Right lung (tissue), 10 donors: ENCODE measurements at places on chromosomes 5 and 9.

- peak; percentile 50 for DNase-seq
Measured at GRCh38 chr5:168365581-168366081, 74.2 kb downstream of the WWC1 start.

DNA sequence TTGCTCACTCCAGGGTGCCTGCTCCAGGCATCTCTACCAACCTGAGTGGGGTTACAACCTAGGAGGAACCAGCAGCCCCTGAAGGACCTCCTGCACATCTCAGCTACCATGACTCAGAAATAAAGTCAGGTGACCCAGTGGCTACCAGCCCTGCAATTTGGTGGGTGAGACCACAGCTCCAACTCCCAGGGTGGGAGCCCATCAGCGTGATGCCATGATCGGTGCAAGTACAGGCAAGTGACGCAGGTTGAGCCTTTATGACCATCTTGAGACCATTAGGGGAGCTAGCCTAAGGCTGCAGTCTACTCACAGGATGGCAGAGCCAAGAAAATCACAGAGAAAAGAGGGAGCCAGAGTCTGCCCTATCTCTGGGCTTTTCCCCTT is 8.6 kb downstream of the SEPTIN8 start:
- DNase-seq = no peak

- DNase-seq = no peak
Measured at GRCh38 chr9:79403495-79403894, 168.3 kb upstream of the TLE4 start.

GRCh38 chr5:57550132-57550531 is 67.5 kb upstream of the ACTBL2 start:
- no peak for DNase-seq

- DNase-seq = no peak
Measured at GRCh38 chr9:22210262-22210661, 201.2 kb upstream of the CDKN2B start.

DNA sequence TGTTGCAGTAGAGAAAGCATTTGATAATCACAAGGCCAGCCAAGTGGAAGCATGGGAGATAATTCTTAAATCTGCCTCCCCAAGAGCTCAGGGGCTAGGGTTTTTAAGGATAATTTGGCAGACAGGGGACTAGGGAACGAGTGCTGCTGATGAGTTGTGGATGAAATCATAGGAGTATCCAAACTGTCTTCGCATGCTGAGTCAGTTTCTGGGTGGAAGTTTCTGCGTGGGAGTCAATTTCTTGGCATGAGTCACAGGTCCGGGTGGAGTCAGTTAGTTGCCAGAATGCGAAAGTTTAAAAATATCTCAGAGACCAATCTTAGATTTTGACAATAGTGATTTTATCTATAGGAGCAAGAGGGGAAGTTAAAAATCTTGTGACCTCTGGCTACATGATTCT is 112.6 kb downstream of the TMC1 start:
- no peak for DNase-seq

- DNase-seq = peak; percentile 64
Measured at GRCh38 chr5:74648835-74649293, 8.3 kb upstream of the ENC1 start.

DNA sequence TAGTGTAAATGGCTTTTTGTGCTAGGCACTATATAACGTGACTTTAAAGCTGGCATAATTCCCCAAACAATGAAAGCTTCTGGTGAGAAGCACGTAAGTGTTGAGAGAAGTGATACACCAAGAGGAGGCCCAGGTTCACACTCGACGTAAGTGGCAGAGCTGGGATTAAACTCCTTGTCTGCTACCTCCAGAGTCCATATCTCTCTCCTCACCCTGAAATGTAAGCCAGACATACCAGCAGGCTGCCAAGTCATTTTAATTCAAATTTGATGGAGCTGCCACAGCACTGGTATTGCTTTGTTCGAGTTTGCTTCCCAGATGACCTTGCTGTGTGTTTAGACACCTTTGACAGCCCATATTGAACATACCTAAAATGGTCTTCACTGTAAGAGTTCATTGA is 319.7 kb downstream of the GLIS3 start:
- no peak for DNase-seq

GRCh38 chr9:76605321-76605900 is 146.4 kb downstream of the GCNT1 start:
- no peak for DNase-seq

DNA sequence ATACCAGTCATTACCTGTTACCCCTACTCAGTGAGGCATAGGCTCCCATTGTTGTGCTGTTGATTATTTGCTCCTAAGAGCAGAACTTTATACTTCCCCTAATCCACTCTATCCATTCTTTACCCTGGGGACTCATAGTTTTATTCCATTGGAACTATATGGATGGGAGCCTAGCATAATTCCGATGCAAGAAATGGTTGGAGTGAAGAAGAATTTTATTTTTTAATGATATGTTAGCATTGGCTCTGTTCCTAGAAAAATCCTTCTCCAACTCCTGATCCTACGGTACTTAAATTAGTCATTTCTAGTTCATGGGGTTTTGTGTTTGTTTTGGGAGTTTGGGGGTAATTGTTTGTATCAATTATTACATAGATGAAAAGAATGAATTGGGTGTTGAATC is 191.5 kb downstream of the GOLPH3 start:
- DNase-seq = no peak
